NCI-H1105 (cell line): ENCODE measurements at places on chromosomes 3 and 15.
A peak's percentile ranks its signal among the peaks of the same experiment; 100 is the strongest.

- DNase-seq, result no peak
Observed at GRCh38 chr15:70519616-70520015, 243.7 kb downstream of the UACA start.

GRCh38 chr15:79004336-79004735 is 59.5 kb upstream of the CTSH start:
- DNase-seq, result no peak

GRCh38 chr3:31936420-31937060 is 44.5 kb downstream of the OSBPL10 start:
- DNase-seq, result no peak

- no peak for DNase-seq
Observed at GRCh38 chr3:125022206-125022605, 33.6 kb downstream of the HEG1 start.

DNA sequence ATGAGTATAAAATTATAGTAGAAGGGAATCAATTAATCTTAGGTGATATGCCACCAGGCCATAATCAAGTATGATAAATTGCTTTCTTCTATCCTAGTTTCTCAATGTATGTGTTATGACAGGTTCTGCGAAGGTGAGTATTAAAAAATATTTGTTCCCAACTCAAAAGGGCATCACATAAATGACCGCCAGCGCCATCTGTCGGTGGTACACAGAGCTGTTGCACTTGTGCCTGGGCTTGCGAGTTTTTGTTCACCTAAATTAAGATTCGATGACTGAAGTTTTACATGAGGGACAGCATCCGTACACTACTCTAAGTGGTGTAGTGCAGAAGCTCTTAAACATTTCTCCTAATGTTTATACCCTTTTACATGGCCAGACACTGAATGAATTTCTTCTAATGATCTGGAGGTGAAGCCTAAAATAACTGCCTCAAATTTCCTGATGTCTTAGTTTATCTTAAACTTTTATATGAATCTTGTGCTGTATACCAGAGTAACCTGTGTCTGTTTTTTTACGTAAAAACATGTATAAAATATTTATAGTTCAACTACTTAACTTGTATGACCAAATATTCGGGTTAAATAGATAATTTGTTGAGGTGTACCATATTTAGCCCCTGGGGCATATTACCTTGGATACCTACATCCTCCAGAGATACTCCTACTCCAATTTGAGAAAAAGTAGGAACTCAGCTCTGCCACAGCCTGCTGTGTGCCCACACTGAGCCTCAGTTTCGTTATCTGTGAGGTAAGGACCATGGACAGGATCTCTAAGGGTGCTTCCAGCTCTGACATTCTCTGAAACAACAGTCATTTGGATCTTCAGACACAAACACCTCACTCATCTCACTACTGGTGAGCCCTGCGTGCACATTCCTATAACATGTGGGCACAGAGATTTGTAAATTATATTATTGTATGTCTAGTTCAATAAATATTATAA is 365.6 kb downstream of the MAGI1 start:
- DNase-seq, result peak; percentile 35

DNA sequence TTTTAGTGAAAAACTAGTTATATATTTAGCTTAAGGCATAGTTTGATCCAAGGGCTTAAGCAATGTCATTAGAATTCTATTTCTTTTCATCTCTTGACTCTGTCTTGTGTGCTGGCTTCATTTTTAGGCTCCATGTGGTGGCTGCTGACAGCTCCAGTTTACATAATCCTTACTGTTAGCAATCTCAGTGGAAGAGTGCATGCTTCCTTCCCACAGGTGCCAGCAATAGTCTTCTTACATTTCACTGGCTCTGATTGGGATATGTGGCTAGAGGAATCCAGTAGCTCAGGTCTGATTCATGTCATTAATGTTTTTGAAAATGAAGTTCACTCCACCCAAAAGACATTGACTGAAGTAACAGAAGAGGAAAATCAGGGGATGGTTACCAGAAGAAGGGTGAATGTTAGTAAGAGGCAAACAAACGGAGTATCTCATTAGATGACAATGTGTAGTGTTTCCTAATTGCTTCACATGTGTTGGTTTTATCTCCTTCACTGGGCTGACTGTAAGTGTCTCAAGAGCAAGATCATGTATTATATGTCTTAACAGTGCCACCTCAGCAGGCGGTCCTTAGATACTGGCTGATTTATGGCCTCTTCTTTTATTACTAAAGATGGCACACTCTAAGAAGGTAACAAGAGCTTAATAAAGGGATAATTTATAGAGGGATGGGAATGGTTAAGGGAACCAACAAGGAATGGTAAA is 25.6 kb upstream of the TCF12 start:
- DNase-seq, result no peak

DNA sequence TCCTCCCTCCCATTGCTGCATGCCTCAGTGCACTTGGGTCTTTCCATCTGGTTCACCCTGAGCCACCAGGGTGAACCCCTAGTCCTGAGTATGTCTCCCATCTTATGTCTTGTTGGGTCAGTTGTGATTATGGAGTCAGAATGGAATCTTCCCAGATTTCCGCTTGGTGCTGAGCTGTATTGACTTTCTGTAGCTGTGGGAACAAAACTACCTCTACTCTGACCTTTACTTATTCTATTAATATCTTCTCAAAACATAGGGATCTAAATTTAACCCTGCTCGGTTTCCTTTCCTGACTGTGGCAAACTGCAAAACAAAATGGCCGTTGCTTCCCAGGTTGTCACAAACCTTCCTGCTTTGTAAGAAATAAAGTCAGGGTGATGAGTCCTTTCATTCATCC is 295.8 kb upstream of the LYSMD4 start:
- no peak for DNase-seq

DNA sequence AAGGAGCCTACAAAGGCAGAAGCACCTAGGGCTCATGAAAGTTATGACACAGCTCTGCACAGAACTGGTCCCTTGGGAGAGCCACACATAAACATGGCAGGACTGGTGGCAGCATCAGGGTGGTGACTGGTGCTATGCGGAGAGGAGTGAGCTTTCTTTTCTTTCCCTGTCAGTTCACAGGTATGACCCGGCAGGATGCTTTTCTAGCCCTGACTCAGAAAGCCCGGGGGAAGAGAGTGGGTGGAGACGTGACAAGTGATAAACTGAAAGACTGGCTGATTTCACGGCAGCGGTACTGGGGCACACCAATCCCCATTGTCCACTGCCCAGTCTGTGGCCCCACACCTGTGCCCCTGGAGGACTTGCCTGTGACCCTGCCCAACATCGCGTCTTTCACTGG is 103.0 kb downstream of the LARS2 start:
- no peak for DNase-seq
